ENCODE measurements at places on chromosomes 5 and 9.

GRCh38 chr9:136403538-136403914, 3.6 kb upstream of the SNAPC4 start:
- no peak for DNase-seq

GRCh38 chr9:94056442-94056974, 27.8 kb upstream of the PTPDC1 start:
- DNase-seq: peak; percentile 18

GRCh38 chr5:10578869-10579268, 15.0 kb downstream of the ANKRD33B start:
- no peak for DNase-seq

DNA sequence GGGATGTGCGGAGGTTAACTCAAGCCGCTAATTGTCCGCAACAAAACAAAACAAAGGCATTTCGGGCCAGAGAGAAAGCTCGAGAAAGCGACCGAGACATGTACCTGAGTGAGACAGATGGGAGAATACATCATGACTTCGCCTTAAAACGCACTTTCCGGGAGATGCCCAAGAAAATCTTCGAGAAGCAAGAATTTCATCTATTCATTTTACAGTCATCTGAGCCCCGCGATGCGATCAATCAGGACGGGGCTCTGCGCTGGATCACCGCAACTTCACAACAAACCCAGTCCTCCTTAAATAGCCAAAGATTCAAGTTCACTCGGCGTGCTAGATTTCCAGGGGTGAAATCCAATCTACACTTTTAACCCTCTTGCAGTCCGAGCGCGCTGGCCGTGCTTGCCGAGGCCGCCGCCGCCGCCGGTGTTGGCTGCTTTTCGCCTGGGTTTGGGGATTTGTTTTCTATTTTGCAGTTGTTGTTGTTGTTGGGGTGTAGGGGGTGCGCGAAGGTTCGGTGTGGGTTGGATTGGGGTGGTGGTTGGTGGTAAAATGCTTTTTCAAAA, 482 bp downstream of the NFIB start:
- DNase-seq: no peak

GRCh38 chr5:113102121-113102531, 125.5 kb downstream of the DCP2 start:
- DNase-seq: no peak

DNA sequence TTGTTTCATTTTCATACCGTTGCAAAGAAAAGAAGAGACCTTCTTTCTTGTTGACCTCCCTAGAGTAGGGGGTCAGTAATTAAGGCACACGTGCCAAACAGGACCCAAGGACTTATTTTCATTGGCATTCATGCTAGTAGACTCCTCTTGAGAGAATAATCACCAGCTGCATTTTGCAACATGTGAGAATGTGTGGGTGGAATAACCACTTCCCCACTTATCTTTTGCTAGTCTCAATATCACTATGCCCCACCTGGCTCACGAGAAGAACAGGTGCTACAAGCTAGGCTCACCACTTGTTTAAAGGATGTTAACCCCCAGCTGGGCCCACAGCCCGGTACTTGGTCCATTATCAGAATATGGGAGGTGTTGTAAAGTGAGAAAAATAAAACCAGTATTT, 460.7 kb upstream of the MEF2C start:
- peak; percentile 81 for DNase-seq

DNA sequence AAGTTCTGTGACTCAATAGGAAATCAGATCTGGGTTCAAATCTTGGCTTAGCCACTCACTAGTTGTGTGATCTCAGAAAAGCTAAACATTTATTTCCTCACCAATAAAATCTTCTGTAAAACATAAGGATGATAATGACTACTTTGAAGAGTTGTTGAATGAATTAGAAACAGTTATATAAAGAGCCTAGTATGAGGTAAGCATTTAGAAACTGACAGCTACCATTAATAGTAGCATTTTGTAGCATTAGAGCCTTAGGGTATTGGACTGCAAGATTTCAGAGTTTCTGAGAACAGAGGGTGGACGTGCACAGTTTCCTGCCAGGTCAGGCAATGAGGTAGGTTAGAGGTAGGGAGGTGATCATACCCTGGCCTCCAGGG, 293.2 kb downstream of the CWC27 start:
- no peak for DNase-seq

GRCh38 chr9:111598733-111599091, 735 bp downstream of the PTGR1 start:
- DNase-seq: no peak

- no peak for DNase-seq
These were observed 4.1 kb upstream of the CARD9 start for GRCh38 chr9:136377341-136378169.

- DNase-seq: no peak
These were observed 42.1 kb upstream of the DIRAS2 start for GRCh38 chr9:90684736-90685135.

DNA sequence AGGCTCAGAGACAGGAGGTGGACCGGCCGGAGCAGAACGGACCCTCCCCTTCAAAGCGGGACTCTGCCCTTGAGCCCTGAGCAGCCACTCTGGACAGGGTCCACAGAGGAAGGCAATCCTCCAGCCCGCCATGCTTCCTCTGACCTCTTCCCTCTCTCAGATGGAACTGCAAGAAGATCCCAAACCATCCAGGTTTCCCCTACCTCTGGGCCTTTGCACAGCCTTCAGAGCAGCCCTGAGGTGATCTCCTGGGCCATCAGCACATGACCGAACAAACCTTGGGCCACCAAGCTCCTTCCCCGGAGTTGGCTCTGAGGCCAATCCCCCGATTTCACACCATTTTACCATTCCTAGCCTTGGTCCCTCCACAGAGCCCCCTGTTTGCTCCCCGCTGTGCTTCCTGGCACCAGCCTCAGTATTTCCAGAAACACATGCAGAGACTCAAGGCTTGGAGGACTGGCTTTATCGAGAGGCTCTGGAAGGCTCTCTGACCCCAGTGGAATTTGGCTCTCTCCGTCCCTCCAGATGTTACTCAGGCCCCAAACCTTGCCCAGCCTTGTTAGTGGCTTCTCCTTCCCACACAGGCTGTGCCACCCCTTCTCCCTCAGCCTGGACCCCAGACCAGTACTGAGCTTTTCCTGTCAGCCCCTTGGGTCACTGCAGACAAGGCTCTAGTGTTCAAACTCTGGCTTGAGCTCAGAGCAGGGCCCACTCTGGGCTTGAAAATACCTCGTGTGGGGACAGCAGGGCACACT, 48.6 kb upstream of the KCNMB1 start:
- no peak for DNase-seq

GRCh38 chr5:84088996-84089395, 295.7 kb downstream of the EDIL3 start:
- no peak for DNase-seq

- no peak for DNase-seq
These were observed 244.5 kb downstream of the ZSWIM6 start for GRCh38 chr5:61576556-61576955.

Measured in NCI-H2029 (cell line).